Stimulated activated naive CD4-positive, alpha-beta T cell (primary cell): ENCODE measurements at places on chromosomes 6 and 20.

- no peak for DNase-seq
These were observed 18.0 kb upstream of the BCAS1 start for GRCh38 chr20:54088430-54088829.

GRCh38 chr6:85754894-85755293 is 112.2 kb upstream of the SYNCRIP start:
- DNase-seq = no peak

DNA sequence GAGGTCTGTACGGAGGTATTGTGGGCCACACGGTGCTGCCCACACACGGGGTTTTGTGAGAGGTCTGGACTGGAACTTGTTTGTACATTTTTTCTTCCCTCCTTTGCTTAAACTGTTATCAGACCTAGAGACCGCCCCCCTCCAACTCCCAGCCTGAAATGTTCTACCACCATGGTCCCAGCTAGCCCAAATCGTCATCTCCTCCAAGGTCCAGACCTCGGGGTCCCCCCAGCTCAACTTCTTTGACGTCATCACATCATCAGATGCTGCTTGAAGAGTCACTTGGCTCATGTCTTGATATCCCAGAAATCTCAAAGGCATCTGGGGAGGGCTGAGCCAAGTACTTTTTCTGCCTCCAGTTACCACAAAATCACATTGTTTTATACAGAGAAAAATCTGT is 2.8 kb upstream of the CCDC170 start:
- no peak for DNase-seq

DNA sequence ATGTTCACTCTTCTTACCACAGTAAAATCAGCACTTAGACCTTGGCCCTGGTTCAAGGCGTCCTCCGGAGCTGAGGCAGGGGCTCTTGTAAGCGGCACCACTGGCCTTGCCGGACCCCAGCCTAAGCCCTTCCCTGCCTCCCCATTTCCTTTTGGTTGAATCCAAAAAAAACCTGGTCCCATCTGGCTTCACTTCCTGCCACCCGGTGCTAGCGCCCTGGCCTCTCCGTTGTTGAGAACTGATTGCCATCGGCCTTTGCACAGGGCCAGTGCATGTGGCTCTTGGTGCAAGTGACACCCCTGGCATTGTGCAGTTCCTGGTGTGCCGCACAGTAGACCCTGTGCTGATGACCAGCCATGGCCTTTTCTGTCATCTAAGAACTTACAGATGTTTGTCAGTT is 19.0 kb upstream of the RBM38 start:
- no peak for DNase-seq

GRCh38 chr6:33144373-33144772 is 47.9 kb downstream of the COL11A2 start:
- no peak for DNase-seq

DNA sequence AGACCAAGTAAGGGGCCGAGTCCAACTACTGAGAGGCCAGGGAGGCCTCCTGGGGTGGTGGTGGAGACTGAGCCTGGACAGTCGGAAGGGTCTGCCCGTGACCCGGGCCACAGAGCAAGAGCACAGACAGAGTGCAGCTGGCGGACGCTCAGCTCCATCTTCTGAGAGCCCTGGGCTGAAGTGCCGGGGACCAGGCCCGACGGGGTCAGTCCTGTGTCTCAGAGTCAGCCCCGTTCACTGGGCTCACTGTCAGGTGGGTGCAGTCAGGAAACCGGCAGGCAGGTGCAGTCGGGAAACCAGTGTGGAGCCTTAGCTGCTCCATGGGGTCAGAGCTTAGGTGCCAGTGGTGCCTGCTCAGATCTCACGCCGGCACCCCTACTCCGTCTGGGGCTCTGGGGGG is 76.5 kb downstream of the WDR27 start:
- DNase-seq = no peak

GRCh38 chr6:84357631-84358030 is 130.2 kb upstream of the CEP162 start:
- no peak for DNase-seq
